ENCODE measurements at places on chromosomes 4 and X.
A peak's percentile ranks its signal among the peaks of the same experiment; 100 is the strongest.

GRCh38 chr4:54971474-54971950 lies 153.9 kb downstream of the KDR start:
- peak; percentile 13 for DNase-seq

DNA sequence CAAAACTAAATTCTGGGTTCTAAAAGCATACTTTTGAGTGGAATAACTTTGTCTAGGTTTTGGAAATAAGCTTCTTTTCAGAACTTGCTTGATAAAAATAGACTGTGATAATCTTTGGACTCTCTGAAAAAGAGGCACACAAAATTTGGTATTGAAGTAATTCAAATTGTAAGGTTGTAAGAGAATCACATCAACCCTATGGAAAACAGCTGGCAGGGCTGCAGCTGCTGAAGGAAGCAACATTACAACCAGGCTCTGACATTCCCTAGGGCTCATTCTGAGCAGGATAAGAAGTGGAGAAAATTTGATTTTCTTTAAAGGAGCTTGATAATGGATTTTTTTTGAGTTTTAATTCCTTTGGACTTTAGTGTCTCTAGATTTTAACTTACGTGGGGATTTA lies 147.6 kb downstream of the FSTL5 start:
- DNase-seq, result no peak

DNA sequence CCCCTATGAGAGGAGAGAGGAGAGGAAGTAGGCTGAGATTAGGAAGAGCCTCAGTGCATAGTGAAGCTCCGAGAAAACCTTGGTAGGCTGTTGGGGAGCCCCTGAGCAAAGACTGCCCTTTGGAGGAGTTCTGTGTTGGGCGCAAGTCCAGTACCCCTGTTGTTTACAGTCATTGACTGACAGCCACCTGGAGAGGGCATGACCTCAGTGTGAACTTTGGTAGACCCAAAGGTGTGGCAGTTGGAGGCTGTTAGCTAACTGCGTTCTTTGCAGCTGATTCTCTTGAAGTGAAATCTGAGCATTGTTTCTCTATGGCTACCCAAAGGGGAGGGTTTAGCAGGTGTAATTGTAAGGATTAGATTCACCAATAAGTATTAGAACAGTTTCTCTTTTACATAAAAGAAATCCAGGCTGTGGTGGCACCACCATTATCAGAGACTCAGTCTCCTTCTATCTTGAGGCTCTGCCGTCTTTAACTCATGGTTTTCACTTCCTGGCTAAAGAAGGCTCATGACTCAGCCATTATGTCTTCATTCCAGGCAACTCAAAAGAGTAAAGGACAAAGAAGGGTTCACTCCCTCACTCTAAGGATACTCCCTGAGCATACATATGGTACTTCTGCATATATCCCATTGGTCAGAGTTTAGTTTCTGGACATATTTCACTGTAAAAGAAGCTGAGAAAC lies 33.4 kb downstream of the ANXA3 start:
- no peak for DNase-seq

- DNase-seq, result no peak
Measured at GRCh38 chr4:47222276-47222675, 190.9 kb downstream of the GABRB1 start.

DNA sequence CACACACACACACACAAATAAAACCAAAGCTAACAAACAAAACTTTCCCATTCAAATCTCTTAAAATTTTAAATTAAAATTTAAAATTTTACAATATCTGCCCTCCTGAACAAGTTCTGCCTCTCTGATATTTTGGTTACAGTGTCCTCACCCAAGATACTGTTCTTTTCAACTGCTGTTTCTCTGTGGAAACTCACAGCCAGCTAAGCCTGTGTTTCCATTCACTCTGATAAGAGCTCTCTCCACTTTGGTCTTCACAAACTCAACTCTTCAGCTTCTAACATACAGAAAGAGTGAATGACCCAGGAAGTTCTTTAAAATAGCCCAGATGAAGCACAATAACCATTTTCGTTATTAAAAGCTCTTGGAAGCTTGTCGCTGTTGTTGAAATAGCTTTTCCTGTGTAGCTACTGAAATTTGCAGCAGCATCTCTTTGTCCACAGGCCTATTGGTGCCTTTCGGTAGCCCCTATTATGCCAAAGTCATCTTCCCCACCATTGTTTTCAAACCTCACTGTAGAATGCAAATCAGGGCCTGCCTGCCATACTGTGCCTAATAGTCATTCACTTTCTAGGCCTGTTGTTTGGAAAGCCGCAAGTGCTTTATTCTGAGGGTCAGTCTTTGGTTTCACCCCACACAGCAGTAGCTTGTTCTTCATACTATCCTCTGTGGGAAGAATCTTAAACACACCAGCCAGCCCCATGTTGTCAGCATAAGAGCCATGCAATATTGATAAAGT lies 19.4 kb downstream of the INPP4B start:
- DNase-seq, result no peak

- DNase-seq, result no peak
Measured at GRCh38 chrX:8273451-8273895, 102.4 kb upstream of the VCX2 start.

DNA sequence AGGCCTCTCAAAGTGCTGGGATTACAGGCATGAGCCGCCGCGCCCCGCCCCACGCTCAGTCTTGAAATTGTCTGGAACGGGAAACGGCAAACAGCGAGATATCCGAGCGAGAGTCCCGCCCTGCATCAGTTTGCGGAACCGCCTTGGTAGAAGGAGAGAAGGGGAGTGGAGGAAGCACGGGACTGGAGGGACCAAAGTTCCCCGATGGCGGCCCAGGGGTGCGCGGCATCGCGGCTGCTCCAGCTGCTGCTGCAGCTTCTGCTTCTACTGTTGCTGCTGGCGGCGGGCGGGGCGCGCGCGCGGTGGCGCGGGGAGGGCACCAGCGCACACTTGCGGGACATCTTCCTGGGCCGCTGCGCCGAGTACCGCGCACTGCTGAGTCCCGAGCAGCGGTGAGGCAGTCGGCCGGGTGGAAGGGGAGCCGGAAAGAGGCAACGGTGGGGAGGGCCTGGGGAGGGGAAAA lies at the start of gene BST1:
TSS of gene BST1 (plus strand) at position 125 of the 463 bp plus-strand sequence. CDS start at position 205, 80 bp downstream.
- no peak for DNase-seq

GRCh38 chr4:1623400-1623799 lies 60.7 kb downstream of the FAM53A start:
- DNase-seq, result no peak

DNA sequence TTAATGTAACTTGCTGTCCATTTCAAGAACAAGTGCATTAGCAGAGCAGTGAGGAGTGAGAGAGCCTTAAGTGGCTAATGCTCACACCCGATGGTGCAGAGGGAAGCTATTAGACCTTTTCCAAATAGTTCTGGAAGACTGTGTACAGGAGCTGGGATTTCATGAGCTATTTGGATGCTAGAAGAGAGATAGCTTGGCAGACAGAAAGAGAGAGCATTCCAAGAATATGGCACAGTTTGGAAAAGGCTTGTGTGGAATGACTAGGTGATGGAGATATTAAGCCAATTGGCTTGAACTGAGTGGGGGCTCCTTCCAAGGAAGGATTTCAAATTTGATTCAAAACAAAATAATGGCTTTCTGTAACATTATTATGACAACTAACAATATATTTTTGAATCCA lies 1097.2 kb upstream of the TENM3 start:
- no peak for DNase-seq

DNA sequence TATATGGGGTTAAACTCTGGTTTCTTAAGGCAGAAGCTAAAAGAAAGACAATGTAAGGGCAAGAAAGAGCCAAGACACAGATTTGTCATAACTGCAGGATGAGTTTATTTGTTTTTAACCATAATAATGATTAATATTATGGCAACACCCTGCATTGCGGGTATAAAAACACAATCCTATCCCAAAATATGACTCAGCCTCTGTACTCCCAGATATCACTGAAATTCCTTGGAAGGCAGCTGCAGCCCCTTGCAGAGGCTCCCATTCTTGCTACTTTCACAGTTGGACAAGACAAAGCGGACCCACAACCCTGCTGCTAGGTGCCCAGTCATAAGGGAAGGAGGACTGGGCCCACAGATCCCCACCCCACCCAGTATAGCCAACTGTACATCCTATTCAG lies 20.4 kb upstream of the FGF16 start:
- DNase-seq, result no peak

- no peak for DNase-seq
Measured at GRCh38 chr4:111681270-111681669, 464.0 kb upstream of the FAM241A start.

GRCh38 chr4:168475745-168476144 lies 4.5 kb downstream of the DDX60L start:
- DNase-seq, result no peak

- DNase-seq, result peak; percentile 0
Measured at GRCh38 chr4:99405433-99406115, 29.6 kb downstream of the ADH7 start.

Measured in NCI-H146 (cell line).